ENCODE measurements at places on chromosomes 6 and 20.

- DNase-seq = no peak
Observed at GRCh38 chr6:13788820-13789219, 25.5 kb downstream of the MCUR1 start.

DNA sequence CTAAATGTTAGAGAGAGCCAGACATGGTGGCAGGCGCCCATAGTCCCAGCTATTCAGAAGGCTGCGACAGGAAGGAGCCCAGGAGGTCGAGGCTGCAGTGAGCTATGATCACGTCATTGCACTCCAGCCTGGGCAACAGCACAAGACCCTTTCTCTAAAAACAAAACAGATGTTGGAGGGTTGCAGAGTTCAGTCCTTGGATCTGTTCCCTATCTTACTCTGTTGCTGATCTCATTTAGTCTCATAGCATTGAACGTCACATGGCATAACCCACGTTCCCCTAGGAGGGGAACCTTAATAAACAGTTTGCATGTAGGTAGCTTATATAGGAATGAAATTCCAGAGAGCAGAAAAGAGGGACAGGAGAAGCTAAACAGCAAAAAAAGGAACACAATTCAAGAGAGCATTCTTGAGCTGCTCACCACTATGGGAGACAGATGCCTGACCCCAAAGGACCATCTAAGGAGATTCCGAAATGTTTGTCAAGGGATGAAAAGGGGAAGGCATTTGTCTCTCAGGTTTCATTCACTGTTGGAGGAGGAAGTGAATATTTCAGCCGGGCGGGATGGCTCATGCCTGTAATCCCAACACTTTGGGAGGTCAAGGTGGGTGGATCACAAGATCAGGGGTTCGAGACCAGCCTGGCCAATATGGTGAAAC lies 54.6 kb upstream of the PIM1 start:
- DNase-seq = no peak

GRCh38 chr20:9551808-9552550 lies 37.6 kb downstream of the LAMP5 start:
- no peak for DNase-seq

- no peak for DNase-seq
Observed at GRCh38 chr6:150409576-150410066, 40.8 kb downstream of the IYD start.

DNA sequence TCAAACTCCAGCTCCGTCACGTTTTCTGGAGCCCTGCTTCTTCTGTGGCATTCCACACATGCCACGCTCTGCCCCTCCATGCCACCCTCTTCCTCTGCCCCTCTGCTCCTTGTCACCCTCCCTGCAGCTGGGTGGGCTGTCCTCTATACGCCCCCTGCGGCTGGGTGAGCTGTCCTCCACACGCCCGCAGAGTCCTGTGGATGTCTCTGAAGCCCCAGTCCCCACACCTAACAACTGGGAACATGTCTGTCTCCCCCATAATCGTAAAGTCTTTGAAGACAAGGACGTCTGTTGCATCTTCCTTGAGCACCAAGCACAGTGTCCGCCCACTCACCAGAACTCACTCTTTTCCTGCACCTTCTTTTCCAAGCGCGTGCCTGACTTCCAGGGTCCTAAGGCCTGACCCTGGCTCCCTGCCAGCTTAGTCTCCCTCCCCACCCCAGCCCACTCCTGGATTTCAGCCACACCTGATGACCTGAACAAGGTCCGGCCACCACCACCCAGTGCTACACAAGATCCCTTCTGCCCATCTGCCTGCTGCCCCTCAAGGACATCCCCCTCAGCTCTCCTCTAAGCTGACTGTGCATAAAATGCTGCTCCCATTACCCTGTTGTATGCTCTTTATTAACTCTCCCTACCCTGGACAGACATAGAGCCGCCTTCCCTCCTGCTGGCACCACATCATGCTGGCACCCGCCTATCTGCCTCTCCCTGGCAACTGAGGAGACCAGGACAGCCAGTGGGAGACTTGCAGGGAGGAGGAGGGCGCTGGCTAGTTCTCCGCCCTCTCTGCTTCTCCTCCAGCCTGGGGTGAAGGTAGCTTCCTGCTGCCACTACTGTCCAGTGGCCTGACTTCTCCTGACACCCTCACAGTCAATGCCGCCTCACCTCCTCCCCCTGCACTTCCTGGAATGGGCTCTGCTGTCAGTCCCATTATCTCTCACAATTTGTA lies 10.7 kb upstream of the PRR18 start:
- DNase-seq = no peak

GRCh38 chr6:3516092-3516491 lies 59.2 kb upstream of the SLC22A23 start:
- DNase-seq = no peak

DNA sequence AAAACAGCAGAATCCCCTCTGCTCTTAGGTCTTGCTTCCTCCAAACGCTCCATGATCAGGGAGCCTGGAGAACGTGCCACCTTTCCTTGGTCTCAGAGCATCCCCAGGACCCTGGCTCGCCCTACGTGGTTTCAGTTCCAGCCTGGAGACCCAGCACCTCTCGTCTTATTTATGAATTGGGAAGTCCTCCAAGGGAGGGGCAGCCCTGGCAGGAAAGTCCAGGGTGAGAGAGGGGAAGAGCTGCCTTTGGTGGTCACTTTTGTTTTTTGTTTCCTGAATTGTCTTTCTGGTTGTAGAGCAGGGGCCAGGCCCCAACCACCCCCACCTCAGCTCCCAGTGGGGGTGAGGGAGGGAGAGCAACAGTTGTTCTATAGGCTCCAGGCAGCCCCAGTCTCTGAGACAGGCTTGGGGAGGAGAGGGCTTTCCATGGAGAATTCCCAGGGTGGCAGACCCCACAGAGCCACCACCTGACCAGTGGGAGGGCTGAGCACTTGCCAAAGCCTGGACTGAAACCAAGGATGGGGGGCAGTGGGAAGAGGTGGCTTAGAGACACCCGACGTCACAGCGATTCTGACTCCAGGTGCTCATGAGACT lies 88.8 kb downstream of the PRND start:
- DNase-seq = no peak

DNA sequence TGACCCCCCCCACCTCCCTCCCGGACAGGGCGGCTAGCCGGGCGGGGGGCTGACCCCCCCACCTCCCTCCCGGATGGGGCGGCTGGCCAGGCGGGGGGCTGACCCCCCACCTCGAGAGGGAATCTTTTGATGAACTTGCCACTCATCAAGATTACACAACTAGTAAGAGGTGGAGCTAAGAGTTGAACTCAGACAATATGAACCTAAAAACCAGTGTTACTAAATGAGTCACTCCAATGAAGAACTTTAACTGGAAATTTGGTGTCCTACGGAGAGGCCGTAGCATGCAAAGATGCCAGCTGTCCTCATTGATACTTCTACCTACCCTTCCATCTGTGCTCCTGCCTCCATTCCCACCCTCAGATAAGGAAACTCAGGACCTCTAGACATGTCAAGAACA lies 42.8 kb downstream of the PFDN4 start:
- no peak for DNase-seq

DNA sequence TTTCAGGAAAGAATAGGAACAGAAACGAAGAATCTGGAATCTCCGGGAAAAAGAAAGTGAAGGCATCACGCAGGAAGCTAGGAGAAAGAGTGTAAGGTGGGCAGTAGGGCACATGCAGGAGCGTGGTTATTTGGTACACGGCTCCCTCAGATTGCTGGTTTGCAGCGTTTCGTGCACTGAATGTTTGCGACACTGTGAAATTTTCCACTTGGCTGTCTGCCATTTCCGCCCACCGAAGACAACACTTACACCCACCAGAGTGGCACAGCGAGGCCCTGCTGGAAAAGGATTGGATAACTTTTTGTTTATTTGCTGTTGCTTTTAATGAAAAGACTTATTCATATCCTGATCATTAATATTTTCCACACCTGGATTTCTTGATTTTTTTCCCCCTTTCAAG lies 248.3 kb downstream of the GMPR start:
- DNase-seq = no peak

GRCh38 chr20:33733654-33734576 lies 2.1 kb downstream of the ZNF341 start:
- DNase-seq = no peak

- no peak for DNase-seq
Observed at GRCh38 chr6:148866657-148867268, 119.9 kb downstream of the UST start.

DNA sequence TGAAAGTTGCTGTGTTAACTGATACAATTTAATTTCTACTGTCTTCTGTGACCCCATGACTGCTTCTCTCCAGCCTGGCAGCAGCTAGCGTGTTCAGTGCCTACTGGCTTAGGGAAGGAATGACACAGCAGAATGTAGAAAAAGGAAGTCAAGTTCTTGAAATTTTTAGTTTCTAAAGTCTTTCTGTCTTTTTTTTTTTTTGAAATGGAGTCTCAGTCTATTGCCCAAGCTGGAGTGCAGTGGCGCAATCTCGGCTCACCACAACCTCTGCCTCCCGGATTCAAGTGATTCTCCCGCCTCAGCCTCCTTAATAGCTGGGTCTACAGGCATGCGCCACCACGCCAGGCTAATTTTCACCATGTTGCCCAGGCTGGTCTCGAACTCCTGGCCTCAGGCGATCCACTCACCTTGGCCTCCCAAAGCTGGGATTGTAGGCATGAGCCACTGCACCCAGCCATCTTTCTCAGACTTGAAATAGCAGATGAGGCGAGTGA lies 39.3 kb downstream of the PCNA start:
- DNase-seq = no peak

DNA sequence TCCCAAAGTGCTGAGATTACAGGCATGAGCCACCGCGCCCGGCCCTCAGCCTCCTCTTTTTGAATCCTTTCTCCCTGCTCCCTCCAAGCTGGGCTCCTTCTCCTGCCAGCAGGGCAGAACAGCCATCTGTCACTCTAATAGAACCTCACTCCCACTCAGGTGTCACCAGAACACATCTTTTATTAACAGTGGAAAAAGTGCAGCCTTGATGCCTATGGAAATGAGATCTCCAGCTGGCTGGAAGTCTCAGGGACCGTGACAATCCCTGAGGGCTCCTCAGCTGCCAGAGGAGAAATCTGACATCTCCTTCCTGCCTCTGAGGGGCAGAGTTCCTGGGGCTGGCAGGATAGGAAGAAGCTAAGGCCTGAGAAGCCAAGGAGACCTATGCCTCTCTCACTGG lies 28.0 kb downstream of the TMC2 start:
- no peak for DNase-seq

DNA sequence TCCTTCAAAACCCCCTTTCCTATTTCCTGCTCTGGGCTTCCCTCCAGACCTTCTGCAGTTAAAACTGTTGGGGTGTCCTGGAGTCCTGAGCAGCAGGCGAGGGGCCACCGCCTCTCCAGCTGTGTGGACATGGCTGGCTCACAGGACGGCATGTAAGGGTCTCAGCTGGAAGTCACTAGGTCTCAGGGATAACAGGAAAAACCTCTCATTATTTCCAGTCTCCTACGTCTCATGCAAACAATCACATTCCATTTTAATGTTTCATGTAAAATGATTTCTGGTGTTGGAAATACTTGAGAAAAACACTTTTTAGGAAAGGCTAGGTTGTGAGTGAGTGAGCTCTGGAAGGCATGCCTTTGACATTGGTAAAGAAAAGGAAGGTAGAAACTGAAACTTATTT lies 158.7 kb downstream of the SCML4 start:
- DNase-seq = no peak

- DNase-seq = no peak
Observed at GRCh38 chr20:45038745-45039474, 62.0 kb downstream of the KCNS1 start.

DNA sequence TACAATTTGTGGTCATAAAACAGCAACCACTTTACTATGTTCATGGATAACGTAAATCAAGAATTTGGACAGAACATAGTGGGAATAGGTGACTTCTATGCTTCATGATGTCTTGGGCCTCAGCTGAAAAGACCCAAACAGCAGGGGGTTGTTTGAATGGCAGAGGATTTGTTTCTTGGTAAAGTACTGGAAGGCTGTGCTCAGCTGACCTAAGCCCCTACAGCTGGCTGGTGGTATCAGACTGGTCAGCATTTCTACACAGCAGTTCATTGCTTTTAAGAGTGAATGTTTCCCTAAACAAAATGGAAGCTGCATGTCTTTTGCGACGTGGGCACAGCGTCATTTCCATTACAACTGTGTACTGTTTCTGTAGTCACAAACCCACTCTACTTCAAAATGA lies 148.5 kb upstream of the DEFB112 start:
- DNase-seq = no peak

GRCh38 chr6:119658917-119659316 lies 309.4 kb upstream of the MAN1A1 start:
- no peak for DNase-seq

- DNase-seq = no peak
Observed at GRCh38 chr6:786946-787763, 94.2 kb upstream of the EXOC2 start.

DNA sequence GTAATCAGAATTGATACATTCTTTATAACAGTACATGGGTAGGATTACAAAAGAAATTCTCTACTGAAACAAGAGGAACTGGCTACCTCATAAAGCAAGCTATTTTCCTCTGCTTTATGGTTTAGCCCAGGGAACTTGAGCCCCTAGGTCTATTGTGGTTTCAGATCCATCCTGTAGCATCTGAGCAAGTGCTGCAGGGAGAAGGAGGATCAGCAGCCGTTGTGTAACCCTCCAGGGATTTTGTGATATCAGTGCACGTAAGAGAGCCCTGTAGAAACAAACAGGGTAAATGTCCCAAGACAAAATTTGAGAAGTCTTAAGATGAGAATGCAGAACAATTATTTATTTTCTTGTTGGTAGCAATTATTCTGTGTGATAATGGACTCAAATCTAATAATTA lies 165.2 kb upstream of the DEFB112 start:
- no peak for DNase-seq

DNA sequence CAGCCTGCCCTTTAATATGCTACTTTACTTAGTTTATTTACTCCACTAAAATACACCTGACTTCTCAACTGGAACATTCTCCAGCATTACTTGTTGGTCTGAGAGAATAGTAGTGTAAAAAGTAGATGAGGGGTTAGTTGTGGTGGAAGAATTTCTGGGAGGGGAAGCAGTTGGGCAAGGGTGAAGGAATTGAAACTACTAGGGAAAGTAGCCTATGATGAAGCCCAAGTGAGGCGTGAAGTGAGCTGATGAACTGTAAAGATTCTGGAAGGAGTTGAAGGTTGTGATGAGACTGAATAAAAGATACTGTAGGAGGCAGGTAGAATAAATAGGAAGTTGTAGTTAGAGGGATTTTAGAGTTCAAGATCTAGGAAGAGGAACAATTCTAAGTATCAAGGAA lies 72.5 kb downstream of the ITCH start:
- DNase-seq = no peak

GRCh38 chr6:46901882-46902314 lies 19.8 kb downstream of the ADGRF5 start:
- DNase-seq = no peak

DNA sequence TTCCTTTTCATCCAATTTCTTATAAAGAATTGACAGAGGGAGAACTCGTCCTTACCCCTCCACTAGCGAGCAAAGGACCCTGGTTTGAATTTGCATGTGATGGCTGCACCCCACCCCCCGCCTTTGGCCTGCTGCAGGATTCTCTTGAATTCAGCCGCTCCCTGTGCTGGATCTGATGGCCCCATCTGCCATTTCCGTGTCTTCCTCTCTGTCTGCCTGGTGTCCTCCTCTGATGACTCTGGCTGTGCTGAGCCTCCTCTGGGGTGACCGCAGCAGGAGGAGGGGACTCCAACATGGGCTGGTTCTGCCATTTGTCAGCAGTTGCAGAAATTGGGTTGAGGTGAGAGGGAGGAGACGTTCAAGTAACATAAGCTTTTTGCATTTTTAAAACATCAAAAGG lies 188.8 kb downstream of the DLL1 start:
- DNase-seq = no peak
